ENCODE measurements at places on chromosomes 5 and 9. TPM values are rescaled to one million over a fixed set of nuclear protein-coding genes. Genes with fewer than 3 reads are reported as not detected.

GRCh38 chr5:100746730-100747129 is 156.4 kb downstream of the ST8SIA4 start:
- DNase-seq: no peak

DNA sequence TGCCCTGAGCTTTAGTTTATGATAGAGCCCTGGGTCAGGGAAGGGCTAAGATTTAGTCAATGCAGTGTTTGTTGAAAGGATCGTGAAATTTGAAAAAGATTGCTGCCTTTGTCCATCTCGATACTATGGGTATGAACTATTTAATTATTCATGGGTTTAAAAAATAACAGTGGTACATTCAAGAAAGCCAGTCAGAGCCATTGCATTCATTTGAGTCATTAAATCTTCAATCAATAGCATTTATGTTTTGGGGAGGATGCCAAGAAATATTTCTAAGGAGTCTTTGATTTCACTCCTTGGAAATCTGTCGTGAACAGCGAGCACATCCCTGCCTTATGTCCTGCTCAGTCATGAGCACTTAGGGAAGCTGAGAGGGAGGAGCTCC is 54.4 kb upstream of the LRRTM2 start:
- DNase-seq: no peak

GRCh38 chr5:151648089-151648488 is 38.6 kb downstream of the SPARC start:
- DNase-seq: no peak

DNA sequence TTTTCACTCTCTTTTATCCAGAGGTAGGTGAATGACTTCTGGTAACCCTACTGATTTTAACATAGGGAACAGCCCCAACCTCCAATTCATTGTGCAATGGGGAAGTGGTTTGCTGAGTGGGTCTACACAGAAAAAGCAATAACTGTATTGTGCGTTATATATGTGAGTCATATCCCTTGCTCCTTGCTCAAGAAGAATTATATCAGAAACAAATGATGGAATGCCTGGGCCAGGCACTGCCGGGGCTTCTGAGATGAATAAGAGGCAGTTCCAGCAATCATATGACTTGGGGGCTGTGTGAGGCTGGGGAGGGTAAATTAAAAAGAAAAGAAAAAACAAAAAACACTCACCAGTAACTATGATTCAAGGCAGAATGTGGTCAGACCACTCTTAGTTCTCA is 79.2 kb upstream of the ABCA1 start:
- DNase-seq: no peak

MARVELD2 gene
- 2.1 TPM for total RNA-seq

DNA sequence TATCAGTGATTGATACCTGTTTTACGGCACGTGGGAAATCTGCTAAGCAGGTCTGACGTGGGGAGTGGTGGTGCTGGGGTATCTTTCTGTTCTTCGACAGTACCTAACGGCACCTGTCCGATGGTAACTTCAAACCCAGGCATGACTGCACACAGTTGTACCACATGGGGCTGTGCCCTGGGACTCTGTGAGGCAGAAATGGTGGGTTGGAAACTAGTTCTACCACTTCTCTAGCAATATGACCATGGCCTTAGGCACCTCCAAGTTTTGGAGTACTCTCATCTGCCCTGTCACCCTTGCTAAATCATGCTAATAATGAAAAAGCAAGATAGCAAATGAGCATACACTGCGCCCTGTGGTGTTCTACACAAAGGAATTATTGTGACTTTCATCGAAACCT is 30.9 kb downstream of the EPB41L4B start:
- DNase-seq: no peak

- DNase-seq: no peak
Observed at GRCh38 chr9:108094676-108094993, 605.1 kb upstream of the KLF4 start.

- peak; percentile 55 for DNase-seq
Observed at GRCh38 chr5:139415221-139415861, 11.5 kb upstream of the SPATA24 start.

S100Z gene
- total RNA-seq: 0.45 TPM

DNA sequence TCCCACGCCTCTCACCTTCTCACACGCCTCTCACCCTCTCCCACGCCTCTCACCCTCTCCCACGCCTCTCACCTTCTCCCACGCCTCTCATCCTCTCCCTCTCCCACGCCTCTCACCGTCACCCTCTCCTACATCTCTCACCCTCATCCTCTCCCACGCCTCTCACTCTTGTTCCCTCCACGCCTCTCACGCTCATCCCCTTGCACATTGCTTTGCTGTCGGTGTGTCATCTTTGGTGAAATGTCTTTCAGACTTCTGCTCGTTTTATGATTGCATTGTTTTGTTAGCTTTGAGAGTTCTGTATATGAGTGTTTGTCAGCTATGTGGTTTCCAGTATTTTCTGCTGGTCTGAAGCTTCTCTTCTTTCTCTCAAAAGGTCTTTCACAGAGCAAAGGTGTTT is 102.7 kb downstream of the EHMT1 start:
- DNase-seq: no peak

DNA sequence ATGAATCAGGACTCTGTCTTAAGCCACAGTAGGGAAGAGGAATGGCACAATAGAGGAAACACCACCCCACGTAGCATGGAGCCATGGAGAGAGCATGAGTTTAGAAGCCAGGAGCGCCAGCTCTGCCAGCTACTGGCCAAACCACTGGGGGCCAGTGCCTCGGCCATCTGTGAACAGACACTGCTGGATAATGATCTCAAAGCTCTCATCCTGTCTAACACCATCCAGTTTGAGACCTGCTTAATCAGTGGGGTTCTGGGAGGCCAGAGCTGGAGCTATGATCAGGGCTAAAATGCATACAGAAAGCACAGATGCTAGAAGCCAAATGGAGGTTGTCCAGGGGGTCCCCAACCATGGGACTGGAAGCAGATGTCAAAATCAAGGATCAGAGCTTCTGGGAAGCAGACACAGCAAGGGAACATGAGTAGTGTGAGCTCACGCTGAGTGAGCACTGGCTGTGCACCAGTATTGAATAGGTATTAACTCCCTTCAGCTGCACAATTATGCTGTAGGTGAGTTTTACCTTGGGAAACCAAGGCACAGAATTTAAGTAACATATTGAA is 92.7 kb downstream of the KCNIP1 start:
- no peak for DNase-seq

All from cerebellum (tissue), 4 donors.